NCI-H345 (cell line): ENCODE measurements at places on chromosomes 5 and 9.
A peak's percentile ranks its signal among the peaks of the same experiment; 100 is the strongest.

GRCh38 chr9:129614932-129615331 lies 6.0 kb downstream of the C9orf50 start:
- no peak for DNase-seq

DNA sequence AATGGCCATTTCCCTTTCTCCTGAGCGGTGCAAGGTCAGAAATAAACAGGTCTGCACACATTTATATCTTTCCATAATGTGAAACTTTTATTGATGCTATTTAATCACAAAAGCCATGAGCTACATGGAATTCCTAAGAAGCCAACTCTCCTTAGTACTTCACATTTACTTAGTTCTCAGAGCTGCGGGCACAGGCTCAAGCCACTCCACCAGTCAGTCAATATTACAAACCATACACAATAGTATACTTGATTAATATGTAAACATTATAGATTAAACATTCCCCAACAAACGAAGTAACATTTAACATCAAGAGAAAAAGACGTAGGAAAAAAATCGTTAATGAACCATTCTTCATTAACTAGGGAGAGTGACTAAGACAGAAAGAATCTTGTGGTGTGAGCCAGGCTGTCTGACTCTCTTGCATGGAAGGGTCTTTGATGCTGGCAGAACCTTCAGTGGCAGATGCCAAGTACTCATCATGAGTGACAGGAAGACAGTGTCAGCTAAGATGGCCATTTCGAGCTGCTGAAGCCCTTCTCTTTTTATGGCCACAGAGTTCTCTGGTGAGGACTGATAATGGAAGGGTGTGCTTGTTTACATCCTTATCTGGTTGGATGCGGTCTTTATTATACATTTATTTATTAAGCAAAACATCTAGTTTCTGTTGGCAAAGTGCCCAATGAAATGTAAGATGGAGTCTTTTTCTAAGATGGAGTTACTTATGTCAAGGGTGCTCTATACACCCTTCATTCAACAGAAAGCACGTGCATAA lies 115.5 kb upstream of the TUT7 start:
- no peak for DNase-seq

- DNase-seq, result no peak
These were observed 15.1 kb downstream of the AUH start for GRCh38 chr9:91346644-91347043.

- DNase-seq, result no peak
These were observed 475 bp upstream of the GOLM1 start for GRCh38 chr9:86099701-86100364.

DNA sequence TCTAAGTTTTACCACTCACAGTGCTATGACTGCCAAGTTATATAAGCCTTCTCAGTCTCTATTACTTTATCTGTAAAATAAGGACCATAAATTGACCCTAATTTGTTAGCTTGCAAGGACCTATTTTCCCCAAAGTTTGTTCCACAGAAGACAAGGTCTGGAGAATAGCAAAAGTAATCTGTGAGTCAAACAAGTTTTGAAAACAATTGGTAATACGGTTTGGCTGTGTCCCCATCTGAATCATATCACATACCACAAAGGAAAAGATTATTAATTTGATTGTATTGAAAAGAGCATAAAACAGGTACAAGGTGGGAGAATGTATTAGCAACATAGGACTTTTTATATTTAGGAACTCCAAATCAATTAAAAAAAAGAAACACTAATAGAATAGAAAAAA lies 124.0 kb upstream of the TARS1 start:
- no peak for DNase-seq

DNA sequence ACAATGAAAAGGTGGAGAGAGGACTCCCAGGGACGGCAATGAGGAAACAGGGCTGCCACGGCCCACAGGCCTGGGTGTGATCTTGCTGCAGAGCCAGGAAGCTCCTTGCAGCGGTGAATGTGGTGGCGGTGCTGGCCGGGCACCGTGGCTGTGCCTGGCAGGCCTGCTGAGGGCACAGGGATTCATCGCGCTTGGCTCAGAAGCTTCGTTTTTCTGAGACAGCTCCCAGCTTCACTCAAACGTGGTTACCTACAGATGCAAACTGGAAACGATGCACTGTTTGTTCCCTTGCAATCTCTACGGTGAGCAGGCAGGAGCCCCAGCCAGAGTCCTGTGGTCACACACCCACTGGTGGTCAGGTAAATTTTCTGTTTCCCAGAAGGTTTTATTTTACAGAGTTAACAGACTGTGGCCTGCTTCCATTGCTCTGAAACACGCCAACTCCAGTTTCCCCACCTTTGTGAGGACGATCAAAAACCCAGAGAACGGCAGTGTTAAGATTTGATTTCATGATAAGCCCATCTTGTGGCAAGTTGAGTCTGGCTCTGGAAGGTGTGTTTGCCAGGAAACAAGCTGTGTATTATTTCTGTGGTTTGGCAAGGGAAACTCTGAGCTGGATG lies 183.9 kb downstream of the AUH start:
- no peak for DNase-seq

- DNase-seq, result no peak
These were observed 17.3 kb upstream of the TGFBI start for GRCh38 chr5:136011414-136012001.

- no peak for DNase-seq
These were observed 72.2 kb downstream of the CAMSAP1 start for GRCh38 chr9:135835131-135835530.

- no peak for DNase-seq
These were observed 18.3 kb downstream of the RFX3 start for GRCh38 chr9:3507395-3508077.

GRCh38 chr9:107631788-107632187 lies 142.2 kb upstream of the KLF4 start:
- no peak for DNase-seq

- no peak for DNase-seq
These were observed 7.6 kb downstream of the FYB1 start for GRCh38 chr5:39211773-39212172.

GRCh38 chr9:123338710-123339665 lies 17.0 kb upstream of the CRB2 start:
- no peak for DNase-seq

GRCh38 chr9:89528131-89528530 lies 30.2 kb upstream of the SEMA4D start:
- DNase-seq, result no peak

DNA sequence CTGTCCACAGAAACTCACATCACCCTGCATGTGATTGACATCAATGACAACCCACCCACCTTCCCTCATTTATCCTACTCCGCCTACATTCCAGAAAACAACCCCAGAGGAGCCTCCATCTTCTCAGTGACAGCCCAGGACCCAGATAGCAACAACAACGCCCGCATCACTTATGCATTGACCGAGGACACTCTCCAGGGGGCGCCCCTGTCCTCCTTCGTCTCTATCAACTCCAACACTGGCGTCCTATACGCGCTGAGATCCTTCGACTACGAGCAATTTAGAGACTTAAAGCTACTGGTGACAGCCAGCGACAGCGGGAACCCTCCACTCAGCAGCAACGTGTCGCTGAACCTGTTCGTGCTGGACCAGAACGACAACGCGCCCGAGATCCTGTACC lies 1.7 kb downstream of the PCDHGA3 start:
- DNase-seq, result no peak

GRCh38 chr9:111622626-111623025 lies 8.5 kb upstream of the DNAJC25 start:
- no peak for DNase-seq

DNA sequence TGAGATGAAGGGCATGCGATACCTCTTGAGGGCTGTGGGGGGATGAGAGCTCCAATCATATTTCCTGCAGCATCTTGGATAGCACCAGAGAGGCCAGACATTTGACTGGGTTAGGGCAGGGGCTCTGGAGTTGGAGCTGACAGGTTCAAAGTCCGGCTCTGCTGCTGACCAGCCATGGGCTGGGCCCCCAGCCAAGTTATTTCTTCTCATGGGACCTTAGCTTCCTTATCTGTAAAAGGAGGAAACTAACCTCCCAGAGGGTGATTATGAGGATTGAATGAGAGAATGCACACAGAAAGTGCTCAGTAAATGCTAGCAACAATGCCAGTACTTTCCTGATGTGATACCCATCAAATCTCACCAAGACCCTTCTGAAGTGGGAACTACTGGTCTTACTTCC lies 65.2 kb upstream of the SLC25A51 start:
- no peak for DNase-seq

DNA sequence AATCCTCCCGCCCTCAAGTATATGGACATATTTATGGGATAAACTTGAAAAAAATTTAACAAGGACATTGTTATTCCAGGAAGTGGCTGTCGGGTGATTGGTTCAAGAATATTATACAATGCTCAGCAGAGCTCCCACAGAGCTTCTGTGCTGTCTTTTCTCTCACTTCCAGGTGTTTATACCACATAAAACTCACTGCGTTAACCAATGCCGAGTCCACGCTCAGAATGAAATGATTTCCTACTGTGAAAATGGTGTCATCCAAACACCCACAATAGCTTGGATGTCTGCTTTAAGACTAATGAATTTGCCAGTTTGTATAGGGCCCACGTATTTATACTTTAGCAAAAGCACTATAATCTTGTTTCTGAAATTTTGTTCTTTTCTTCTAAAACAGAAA lies 368.2 kb downstream of the NDUFS4 start:
- DNase-seq, result peak; percentile 65

DNA sequence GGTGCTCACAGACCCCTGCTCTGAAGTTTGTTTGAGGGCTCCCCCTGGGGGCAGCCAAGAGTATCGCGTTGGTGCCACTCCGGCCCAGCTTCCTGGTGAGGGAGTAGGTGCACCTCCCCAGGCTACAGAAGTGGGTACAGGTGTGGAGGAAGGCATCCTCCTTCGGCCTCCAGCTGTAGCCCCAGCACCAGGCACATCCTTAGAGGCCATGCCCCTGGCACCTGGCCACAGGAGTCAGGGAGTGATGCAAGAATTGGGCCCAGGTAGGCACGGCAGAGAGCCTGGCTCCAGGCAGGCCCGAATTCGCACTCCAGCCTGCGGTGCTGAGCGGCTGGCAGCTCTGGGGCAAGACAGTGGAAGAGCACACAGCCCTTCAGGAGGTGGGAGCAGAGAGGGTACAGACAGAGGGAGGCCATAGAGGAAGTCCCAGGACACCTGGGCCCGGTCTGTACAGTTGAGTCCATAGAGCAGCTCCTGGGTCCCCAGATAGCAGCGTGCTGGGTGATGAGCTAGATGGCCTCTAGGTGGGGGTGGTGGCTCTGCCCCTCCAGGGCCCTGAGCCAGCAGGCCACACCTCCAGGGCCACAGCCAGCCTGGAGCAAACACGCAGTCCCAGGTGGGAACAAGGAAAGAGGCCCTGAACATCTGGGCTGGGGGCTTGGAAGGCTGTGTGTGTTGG lies 2.4 kb downstream of the SAPCD2 start:
- peak; percentile 86 for DNase-seq

DNA sequence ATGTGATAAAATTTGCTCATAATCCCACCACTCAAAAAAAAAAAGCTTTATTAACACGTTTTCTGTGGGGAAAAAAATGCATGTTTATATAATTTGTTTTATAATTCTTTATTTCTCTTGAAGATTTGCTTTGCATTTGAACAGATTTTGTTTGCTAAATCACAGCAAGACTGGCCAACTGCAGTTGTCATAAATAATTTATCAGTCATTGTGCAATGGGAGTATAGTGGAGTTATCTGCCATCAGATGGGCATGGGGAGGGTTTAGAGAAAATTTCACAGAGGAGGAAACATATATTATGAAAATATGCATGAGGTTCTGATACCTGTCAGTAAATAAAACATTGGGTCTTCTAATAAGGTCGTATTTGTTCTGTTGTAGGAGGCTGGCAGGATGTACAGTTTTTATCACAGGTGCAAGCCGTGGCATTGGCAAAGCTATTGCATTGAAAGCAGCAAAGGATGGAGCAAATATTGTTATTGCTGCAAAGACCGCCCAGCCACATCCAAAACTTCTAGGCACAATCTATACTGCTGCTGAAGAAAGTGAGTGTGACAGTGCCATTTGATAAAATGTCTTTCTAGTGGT lies 23.8 kb downstream of the HSDL2 start:
- no peak for DNase-seq

GRCh38 chr9:79817438-79818004 lies 245.8 kb downstream of the TLE4 start:
- no peak for DNase-seq

DNA sequence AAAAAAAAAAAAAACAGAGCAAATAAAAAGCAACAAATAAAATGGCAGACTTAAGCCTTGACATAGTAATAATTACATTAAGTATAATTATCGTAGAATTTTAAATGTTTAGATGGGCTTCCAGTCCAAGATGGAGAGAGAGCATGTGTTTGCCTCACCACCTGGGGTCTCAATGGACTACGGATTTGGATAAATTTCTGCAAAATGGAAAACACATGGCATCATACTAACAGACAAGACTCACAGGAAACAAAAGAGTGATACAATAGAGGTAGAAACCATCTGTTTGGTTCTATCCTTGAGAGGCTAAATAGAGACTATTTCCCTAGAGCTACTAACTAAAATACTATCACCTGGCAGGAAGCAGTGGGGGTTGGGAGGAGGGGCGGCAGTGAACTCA lies 144.3 kb downstream of the MUSK start:
- DNase-seq, result no peak

DNA sequence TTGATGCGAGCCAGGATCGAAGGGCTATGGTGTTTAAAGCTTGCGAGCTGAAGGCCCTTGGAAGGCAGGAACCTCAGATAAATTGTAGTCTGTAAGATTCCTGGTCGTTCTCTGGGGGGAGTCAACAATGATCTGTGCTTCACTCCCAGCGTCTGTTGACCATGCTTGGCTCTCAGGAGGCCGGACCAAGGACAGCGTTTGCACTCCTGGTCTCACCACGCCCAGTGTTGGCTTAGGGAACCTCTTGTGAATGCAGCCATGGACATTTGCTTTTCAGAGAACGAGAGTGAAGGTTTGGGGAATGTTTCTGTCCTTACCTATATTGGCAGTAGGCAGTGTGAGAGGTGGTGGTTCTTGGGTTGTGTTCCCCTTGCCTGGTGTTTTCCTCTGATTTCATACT lies 60.2 kb upstream of the FAM120AOS start:
- DNase-seq, result no peak

DNA sequence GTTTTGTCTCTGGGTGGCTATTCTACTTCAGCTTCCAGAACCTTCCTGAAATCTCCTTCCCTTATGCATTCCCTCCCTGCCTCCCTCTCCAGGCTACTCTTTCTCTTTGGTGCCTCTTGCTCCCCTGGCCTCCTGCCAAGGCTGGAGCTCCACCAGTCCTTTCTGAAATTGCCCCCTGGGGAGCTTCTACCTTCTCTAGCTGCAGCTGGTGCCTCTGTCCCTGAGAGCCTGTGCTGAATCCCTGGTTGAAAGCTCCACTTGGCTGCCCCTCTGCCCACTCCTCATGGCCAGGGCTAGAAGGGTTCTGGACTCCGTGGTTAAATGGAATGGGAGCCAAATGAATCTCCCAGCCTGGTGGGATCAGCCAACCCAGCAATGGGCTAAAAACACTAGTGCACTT lies 80.1 kb downstream of the COL15A1 start:
- DNase-seq, result peak; percentile 94

GRCh38 chr9:20243841-20244240 lies 378.5 kb downstream of the MLLT3 start:
- DNase-seq, result no peak

DNA sequence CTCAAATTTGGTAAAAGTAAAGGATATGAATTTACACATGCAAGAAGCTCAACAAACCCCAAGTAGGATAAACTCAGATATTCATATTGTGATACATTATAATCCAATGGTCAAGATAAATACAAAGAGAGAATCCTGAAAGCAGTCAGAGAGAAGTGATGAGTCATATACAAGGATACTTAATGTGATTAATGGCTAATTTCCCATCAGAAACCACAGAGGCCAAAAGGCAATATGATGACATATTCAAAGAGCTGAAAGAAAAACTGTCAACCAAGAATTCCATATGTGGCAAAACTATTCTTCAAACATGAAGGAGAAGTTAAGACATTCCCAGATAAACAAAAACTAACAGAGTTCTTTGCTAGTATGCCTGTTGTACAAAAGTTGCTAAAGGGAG lies 19.5 kb upstream of the IRF1 start:
- DNase-seq, result no peak
